T-helper 17 cell (primary cell): ENCODE measurements at places on chromosomes 12 and 14. TPM values are rescaled to one million over a fixed set of nuclear protein-coding genes. Genes with fewer than 3 reads are reported as not detected.

DNA sequence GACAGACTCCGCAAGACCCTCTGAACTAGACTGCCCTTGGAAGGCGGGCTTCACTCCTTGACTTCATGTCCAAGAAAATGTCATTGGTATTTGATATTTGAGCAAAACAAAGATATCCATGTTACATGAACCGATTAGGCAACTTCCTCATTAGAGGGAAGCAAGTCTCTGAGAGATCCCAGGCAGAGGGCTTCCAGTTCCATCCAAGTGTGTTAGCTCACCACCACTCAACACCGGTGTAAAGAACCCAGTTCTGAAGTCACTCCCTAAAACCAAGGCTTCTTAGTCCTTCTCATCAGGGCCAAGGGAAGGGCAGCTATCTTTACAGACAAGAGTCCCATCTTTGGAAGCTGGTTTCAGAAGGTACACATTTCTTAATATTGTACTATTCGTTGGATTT lies 87.2 kb upstream of the CDKN3 start:
- H3K4me3 ChIP-seq = no peak overlapping the region
- peaks cover 48% of the 10 kb centered on the region for H3K27me3 ChIP-seq
- no peak for DNase-seq

ENO2 gene
- 80.2 TPM for total RNA-seq

TMEM120B gene
- 7.0 TPM for total RNA-seq

DNA sequence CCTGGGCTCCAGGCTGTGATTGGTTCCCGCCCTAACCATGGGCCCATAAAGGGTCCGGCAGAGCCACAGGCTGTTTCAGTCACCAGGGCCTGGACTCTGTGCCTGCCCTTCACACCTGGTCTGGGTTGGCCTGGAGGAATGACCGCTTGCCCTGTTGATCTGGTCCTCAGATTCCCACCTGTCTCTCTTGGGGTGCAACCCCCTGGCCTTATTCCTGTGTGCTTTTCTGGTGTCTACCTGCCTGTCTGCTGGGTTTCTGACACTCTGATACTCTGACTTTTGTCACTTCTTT lies 2.9 kb upstream of the KRT83 start:
- no peak overlapping the region for H3K4me3 ChIP-seq
- peaks cover 59% of the 10 kb centered on the region for H3K27me3 ChIP-seq
- H3K4me1 ChIP-seq = peaks cover 9% of the 10 kb centered on the region
- DNase-seq = no peak
- H3K27ac ChIP-seq = no peak overlapping the region

GRCh38 chr14:24324024-24324423 lies 10.8 kb downstream of the ADCY4 start:
- no peak overlapping the region for H3K27ac ChIP-seq
- peaks cover 19% of the 10 kb centered on the region for H3K4me1 ChIP-seq
- no peak overlapping the region for H3K4me3 ChIP-seq
- no peaks in the 10 kb centered on the region for H3K36me3 ChIP-seq

DNA sequence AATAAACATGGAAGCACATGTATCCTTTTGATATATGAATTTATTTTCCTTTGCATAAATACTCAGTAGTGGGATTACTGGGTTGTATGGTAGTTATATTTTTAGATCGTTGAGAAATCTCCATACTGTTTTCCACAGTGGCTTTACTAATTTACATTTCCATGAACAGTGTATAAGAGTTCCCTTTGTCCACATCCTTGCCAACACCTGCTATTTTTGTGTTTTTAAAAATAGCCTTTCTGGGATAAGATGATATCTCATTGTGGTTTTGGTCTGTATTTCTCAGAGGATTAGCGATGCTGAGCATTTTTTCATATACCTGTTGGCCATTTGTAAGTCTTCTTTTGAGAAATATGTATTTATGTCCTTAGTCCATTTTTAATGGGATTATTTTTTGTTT lies 329.2 kb upstream of the KITLG start:
- DNase-seq = no peak
- H3K4me3 ChIP-seq = no peak overlapping the region
- H3K4me1 ChIP-seq = no peaks in the 10 kb centered on the region
- no peaks in the 10 kb centered on the region for H3K27me3 ChIP-seq
- H3K27ac ChIP-seq = no peak overlapping the region

DNA sequence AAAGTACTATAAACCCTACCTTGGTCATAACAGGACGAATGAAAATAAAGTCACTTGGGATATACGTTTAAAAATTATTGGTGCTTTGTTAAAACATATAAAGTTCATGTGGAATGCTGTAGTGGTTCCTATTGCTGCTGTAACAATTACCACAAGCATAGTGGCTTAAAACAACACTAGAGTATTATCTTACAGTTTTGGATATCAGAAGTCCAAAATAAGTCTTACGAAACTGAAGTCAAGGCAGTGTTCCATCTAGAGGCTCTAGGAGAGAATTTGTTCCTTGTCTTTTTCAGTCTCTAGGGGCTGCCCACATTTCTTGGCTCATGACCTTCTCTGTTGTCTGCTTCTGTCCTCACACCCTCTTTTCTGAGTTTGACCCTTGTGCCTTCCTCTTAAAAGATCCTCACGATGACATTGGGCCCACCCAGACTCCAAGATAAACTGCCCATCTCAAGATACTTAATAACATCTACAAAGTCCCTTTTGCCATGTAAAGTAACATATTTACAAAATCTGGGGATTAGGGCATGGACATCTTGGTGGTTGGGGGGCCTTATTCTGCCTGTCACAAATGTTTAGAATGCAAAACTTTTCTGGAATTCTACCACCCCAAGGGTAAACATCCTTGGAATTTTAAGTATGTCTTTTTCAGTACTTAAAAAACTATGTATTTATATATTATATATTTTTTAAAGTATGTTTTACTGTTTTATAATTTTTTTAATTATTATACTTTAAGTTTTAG lies 178.1 kb downstream of the ETNK1 start:
- no peak overlapping the region for H3K4me3 ChIP-seq
- no peaks in the 10 kb centered on the region for H3K36me3 ChIP-seq
- no peak for DNase-seq
- no peak overlapping the region for H3K27ac ChIP-seq

DNA sequence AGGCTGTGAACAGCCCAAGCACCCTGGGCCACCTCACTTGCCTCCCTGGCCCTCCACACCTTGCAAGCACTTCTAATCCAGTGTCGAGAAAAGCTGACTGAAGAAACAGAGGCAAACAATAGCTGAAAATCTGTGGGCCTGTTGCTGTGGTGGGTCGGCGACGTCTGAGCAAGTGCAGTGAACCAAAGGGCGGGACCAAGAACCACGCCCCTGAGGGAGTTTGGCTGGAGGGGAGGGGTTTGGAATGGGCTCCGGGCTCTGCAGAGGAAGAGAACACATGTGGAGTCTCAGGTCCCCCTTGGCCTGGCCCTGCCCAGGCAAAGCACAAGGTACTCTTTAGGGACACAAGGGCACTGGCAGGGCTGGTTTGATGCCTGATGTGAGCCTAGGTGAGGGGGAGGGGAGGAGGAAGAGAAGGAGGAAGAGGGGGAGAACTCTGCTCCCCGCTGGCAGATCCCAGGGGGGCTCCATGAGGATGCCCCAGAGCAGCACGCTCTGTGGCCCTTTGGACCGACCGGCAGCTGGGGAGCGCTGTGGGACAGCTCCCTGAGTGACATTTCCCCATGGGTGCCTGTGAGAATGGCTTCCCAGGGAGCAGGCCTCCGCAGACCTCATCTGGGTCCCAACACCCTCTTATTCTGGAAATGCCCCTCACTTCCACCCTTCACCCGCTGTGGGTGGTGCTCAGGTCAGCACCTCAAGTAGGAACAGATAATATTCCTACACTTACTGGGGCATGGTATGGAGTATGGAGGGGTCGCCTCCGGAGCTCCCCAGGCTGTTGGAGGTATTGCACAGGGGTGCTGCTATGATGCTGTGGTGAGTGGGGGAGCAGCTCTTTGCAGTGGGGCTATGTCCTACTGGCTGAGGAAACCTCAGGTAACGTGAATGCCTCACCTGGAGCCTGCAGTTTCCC lies 85.5 kb downstream of the CPSF2 start:
- H3K27ac ChIP-seq = no peak overlapping the region
- H3K27me3 ChIP-seq = peaks cover 23% of the 10 kb centered on the region
- no peak overlapping the region for H3K4me3 ChIP-seq
- peaks cover 2% of the 10 kb centered on the region for H3K36me3 ChIP-seq
- no peaks in the 10 kb centered on the region for H3K4me1 ChIP-seq
- no peak for DNase-seq

OTX2 gene
- total RNA-seq = not detected

SERPINA6 gene
- total RNA-seq = not detected

- H3K4me1 ChIP-seq = peaks cover 16% of the 10 kb centered on the region
- no peak overlapping the region for H3K27ac ChIP-seq
- H3K4me3 ChIP-seq = no peak overlapping the region
- DNase-seq = no peak
- peaks cover 2% of the 10 kb centered on the region for H3K36me3 ChIP-seq
Measured at GRCh38 chr12:116707751-116708150, 30.1 kb downstream of the SPRING1 start.

DNA sequence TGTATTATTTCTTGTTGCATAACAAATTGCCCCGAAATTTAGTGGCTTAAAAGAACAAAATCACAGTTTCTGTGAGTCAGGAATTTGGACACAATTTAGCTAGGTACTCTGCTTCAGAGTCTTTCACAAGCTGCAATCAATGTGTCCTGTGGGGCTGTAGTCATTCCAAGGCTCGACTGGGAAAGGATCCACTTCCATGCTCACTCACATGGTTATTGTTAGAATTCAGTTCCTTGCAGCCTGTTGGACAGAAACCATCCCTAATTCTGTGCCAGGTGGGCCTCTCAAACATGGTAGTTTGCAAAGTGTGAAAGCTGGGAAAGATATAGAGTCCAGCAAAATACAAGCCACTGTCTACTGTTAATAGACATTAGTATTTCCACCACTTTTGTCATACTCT lies 59.7 kb upstream of the ARID2 start:
- H3K27ac ChIP-seq = peak overlapping the region; percentile 92
- no peaks in the 10 kb centered on the region for H3K27me3 ChIP-seq
- DNase-seq = no peak
- no peak overlapping the region for H3K4me3 ChIP-seq
- H3K36me3 ChIP-seq = no peaks in the 10 kb centered on the region
- peaks cover 14% of the 10 kb centered on the region for H3K4me1 ChIP-seq

NANOG gene
- total RNA-seq = not detected

BBOF1 gene
- 2.5 TPM for total RNA-seq

CLECL1 gene
- 1.5 TPM for total RNA-seq

DNA sequence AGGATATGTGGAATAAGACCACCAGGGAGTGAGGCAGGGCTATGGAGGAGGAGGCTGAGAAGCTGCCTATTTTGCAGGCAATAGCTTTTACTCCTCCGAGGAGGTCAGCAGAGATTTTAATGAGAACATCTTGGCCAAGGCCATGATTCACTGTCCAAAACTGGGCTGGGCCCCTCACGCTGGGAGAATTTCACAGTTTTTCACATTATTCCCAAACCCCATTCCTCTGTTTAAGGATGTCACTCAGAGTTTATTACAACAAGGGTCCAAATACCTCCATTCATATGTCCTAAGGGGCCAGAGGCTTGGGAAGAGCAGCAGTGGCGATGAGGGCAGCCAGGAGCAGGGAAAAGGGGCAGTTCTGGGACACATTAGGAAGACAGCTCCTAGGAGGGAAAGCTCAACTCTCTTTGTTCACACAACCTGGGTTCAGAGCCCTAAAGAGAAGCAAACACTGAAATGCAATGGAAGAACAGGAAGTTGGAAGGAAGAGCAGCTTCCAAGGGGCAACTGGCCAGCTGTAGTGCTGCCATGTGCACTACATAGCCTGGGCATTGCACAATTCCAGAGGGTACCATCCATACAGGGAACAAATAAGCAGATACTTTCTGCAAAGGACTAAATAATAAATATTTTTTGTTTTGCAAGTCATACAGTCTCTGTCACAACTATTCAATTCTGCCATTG lies 283.2 kb downstream of the NUAK1 start:
- H3K27me3 ChIP-seq = no peaks in the 10 kb centered on the region
- H3K4me1 ChIP-seq = no peaks in the 10 kb centered on the region
- DNase-seq = no peak
- H3K27ac ChIP-seq = no peak overlapping the region

GRCh38 chr12:124828264-124829007 lies 35.2 kb downstream of the SCARB1 start:
- peaks cover 2% of the 10 kb centered on the region for H3K36me3 ChIP-seq
- H3K4me3 ChIP-seq = no peak overlapping the region
- H3K27me3 ChIP-seq = no peaks in the 10 kb centered on the region
- no peak overlapping the region for H3K27ac ChIP-seq
- DNase-seq = no peak

DNA sequence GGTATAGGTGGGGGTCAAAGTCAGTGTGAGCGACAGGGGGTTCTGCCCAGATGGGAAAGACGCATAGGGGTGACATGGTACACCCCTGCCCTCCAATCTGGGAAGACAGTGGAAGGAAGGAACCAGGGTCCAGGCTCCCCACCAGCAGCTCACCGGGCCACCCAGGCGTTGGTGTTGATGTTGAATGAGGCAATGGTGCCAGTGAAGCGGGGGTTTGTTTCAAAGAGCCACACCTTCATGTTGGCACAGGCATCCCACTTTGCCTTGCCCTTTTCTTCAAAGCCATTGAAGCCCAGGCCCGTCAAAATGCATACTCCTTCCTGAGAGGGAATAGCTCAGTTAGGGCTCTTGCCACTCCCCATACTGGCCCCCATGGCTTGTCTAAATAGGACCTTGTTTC lies 7.5 kb downstream of the EMG1 start:
- H3K36me3 ChIP-seq = no peaks in the 10 kb centered on the region
- H3K4me1 ChIP-seq = peaks cover 11% of the 10 kb centered on the region
- no peak overlapping the region for H3K4me3 ChIP-seq

- H3K27ac ChIP-seq = no peak overlapping the region
- DNase-seq = no peak
- H3K4me3 ChIP-seq = no peak overlapping the region
- no peaks in the 10 kb centered on the region for H3K4me1 ChIP-seq
- no peaks in the 10 kb centered on the region for H3K36me3 ChIP-seq
Measured at GRCh38 chr12:102601621-102602020, 121.3 kb upstream of the IGF1 start.

MAP1LC3B2 gene
- total RNA-seq = 2.7 TPM

- DNase-seq = peak; percentile 33
- peaks cover 26% of the 10 kb centered on the region for H3K27me3 ChIP-seq
- no peak overlapping the region for H3K27ac ChIP-seq
- no peak overlapping the region for H3K4me3 ChIP-seq
- H3K36me3 ChIP-seq = peaks cover 8% of the 10 kb centered on the region
Measured at GRCh38 chr14:88168498-88169165, 154.4 kb downstream of the KCNK10 start.

- H3K36me3 ChIP-seq = peaks cover 2% of the 10 kb centered on the region
- no peak for DNase-seq
- no peak overlapping the region for H3K4me3 ChIP-seq
- no peaks in the 10 kb centered on the region for H3K4me1 ChIP-seq
Measured at GRCh38 chr14:95891742-95892141, 15.1 kb downstream of the TUNAR start.

SPRYD3 gene
- total RNA-seq = 23.1 TPM

FGF23 gene
- not detected for total RNA-seq

DNA sequence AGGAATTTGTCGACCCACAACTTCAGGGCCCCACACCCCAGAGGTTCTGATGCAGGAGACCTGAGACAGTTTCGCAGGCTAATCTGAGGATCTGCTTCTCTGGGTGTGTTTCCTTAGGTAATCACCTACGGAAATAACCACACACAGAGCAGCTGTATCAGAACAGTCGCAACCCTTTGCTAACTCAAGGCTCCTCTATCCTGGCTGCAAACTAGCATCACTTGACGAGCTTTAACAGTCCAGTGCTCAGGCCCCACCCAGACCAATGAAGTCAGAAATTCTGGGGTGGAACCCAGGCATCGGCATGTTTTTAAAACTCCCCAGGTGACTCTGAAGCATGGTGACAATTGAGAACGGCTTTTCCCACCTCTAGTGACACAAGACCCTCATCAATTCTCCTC lies 20.7 kb downstream of the SLC7A7 start:
- DNase-seq = no peak
- peaks cover 45% of the 10 kb centered on the region for H3K27me3 ChIP-seq
- peaks cover 5% of the 10 kb centered on the region for H3K36me3 ChIP-seq
- peaks cover 4% of the 10 kb centered on the region for H3K4me1 ChIP-seq
- H3K4me3 ChIP-seq = no peak overlapping the region
- no peak overlapping the region for H3K27ac ChIP-seq

PGF gene
- not detected for total RNA-seq
